ENCODE measurements at places on chromosomes 1 and 21. TPM values are rescaled to one million over a fixed set of nuclear protein-coding genes. Genes with fewer than 3 reads are reported as not detected.

DNA sequence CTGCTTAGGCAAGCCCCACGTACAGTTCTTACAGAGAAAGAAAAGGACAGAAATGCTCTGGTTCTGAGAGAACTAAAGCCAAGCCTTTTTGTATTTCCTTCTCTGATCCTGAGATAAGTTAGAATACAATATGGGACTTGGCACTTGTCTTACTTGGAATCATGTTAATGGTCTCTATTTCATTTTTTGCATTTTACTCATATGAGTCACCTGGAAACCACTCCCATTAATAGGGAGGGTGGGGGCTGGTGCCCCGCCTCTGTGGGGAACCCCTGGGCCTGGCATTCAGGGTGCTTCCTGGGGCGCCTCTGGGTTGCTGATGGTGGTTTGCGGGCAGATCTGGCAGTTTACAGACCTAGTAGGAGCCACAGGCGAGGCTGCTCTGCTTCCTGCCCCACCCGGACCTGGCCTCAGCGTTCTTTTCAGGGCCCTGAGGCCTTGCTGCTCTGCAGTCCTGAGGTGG is 26.7 kb downstream of the TSPAN2 start:
- H3K36me3 ChIP-seq, result no peaks in the 10 kb centered on the region
- H3K4me3 ChIP-seq, result peak overlapping the region; percentile 78
- no peaks in the 10 kb centered on the region for H3K27me3 ChIP-seq
- peak; percentile 86 for DNase-seq
- peak overlapping the region; percentile 96 for H3K27ac ChIP-seq

- peaks cover 36% of the 10 kb centered on the region for H3K4me1 ChIP-seq
- no peaks in the 10 kb centered on the region for H3K27me3 ChIP-seq
- peaks cover 26% of the 10 kb centered on the region for H3K36me3 ChIP-seq
- H3K4me3 ChIP-seq, result no peak overlapping the region
These were observed 74.2 kb downstream of the CD34 start for GRCh38 chr1:207836591-207837347.

The SAMSN1 gene
- total RNA-seq, result 112 TPM

The KCNT2 gene
- total RNA-seq, result not detected
